K562 (cell line): ENCODE measurements at places on chromosomes 16 and 17. TPM values are rescaled to one million over a fixed set of nuclear protein-coding genes. Genes with fewer than 3 reads are reported as not detected.
A peak's percentile ranks its signal among the peaks of the same experiment; 100 is the strongest.

- H3K4me1 ChIP-seq = no peaks in the 10 kb centered on the region
- no peak overlapping the region for H3K4me3 ChIP-seq
- no peak overlapping the region for H3K27ac ChIP-seq
- no peak for DNase-seq
- H3K27me3 ChIP-seq = no peaks in the 10 kb centered on the region
Measured at GRCh38 chr16:66948134-66948836, 12.8 kb upstream of the CES3 start.

Gene TP53TG3
- 2.8 TPM in 2 replicates for total RNA-seq

GRCh38 chr16:66295761-66296546 is 70.5 kb upstream of the CDH5 start:
- H3K4me1 ChIP-seq = no peaks in the 10 kb centered on the region
- DNase-seq = no peak
- H3K36me3 ChIP-seq = no peaks in the 10 kb centered on the region
- no peak overlapping the region for H3K27ac ChIP-seq
- H3K4me3 ChIP-seq = no peak overlapping the region
- H3K27me3 ChIP-seq = no peaks in the 10 kb centered on the region; the same call in 2 of the 3 replicates

DNA sequence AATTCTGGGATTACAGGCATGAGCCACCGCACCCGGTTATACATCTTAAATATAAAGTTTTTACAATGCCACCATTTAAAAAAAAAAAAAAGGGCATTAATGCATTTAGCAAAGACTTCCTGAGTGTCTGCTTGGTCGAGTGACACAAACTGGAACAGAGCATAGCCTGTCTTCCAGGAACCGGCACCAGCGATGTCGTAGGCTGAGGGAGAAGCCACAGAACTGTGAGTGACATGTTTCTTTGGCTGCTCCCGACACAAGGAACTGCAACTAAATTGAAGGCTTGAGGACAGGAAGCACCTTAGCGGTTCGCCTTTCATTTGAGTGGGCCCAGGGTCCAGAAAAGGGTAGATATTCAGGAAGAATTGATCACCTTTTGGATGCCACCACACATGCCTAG is 717.8 kb downstream of the MAF start:
- no peaks in the 10 kb centered on the region for H3K36me3 ChIP-seq
- no peak overlapping the region for H3K27ac ChIP-seq
- peaks cover 4% of the 10 kb centered on the region for H3K27me3 ChIP-seq
- no peak for DNase-seq

DNA sequence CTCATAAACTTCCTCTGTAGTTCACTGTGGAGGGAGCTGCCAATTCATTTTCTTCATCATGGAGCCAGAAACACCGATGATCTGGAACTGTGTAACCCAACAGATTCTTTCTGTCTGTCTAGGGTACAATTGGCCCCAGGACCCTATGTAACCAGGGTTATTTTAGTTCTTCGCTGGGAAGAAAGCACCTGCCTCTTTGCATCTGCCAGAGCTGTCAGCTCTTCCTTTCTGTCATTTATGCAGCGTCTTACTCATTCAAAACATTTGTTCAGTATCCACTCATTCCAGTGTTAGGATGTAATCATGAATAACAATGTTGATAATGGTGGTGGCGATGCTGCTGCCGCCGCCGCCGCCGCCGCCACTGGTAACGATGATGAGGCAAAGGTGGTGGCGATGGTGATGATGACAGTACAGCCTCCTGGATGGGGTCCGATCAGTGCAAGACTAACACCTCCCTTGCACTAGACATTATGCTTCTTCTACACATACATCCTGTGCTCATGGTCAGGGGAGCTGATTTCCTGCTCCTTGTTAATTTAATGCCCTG is 46.1 kb downstream of the IRX5 start:
- no peaks in the 10 kb centered on the region for H3K4me1 ChIP-seq
- H3K36me3 ChIP-seq = no peaks in the 10 kb centered on the region
- peaks cover 45% of the 10 kb centered on the region for H3K27me3 ChIP-seq
- H3K27ac ChIP-seq = no peak overlapping the region
- no peak overlapping the region for H3K4me3 ChIP-seq

Gene CPNE2
- total RNA-seq = 9.5 and 10.6 TPM in 2 replicates

Gene TMEM220
- not detected in 2 replicates for total RNA-seq

GRCh38 chr17:36870720-36870999 is 66.6 kb upstream of the LHX1 start:
- no peak for DNase-seq
- H3K36me3 ChIP-seq = no peaks in the 10 kb centered on the region
- no peaks in the 10 kb centered on the region; the same call in 2 of the 3 replicates for H3K4me1 ChIP-seq
- H3K4me3 ChIP-seq = no peak overlapping the region

Gene CACNA1G
- not detected in 2 replicates for total RNA-seq

DNA sequence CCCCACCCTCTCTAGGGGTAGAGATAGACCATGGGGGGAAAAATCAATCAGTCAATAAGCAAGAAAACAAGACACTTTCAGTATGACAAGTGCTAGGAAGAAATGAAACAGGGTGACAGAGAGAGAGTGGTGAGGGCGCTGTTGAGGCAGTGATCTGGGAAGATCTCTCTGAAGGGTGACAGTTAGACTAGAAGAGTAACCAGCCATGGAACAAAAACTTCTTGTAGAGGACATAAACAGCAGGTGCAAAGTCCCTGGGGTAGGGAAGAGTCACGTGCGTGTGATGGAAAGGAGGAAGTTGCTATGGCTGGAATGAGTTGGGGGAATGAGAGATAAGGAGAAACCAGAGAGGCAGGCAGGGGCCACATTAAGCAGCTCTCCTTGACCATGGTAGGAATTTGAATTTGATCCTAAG is 16.8 kb upstream of the EMP2 start:
- peaks cover 71% of the 10 kb centered on the region for H3K27me3 ChIP-seq
- DNase-seq = no peak
- H3K27ac ChIP-seq = no peak overlapping the region
- H3K36me3 ChIP-seq = no peaks in the 10 kb centered on the region
- H3K4me1 ChIP-seq = no peaks in the 10 kb centered on the region
- H3K4me3 ChIP-seq = no peak overlapping the region

Gene MT1E
- 0.47 and 0.74 TPM in 2 replicates for total RNA-seq

DNA sequence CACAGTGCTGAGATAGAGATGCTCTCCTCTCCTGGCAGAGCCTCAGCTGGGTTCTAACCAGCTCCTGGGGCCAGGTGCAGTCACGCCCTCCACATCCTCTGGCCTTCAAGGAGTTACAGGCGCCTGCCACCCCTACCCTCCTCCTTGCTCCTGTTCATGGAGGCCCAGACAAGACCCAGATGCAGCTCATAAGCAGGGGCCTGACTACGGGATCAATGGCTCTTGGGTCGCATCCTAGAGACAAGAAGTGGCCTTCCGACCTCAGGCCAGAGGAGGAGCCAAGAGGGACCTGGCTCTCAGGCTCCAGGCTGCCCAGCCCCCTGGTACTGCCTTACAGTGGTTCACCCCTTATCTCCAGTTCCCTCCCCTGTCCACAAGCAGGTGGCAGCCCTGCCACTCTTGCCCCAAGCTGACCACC is 23.0 kb downstream of the ARHGAP27 start:
- H3K27ac ChIP-seq = no peak overlapping the region
- H3K27me3 ChIP-seq = no peaks in the 10 kb centered on the region
- H3K4me1 ChIP-seq = peaks cover 2% of the 10 kb centered on the region; the same call in 2 of the 3 replicates
- H3K36me3 ChIP-seq = no peaks in the 10 kb centered on the region
- DNase-seq = no peak

DNA sequence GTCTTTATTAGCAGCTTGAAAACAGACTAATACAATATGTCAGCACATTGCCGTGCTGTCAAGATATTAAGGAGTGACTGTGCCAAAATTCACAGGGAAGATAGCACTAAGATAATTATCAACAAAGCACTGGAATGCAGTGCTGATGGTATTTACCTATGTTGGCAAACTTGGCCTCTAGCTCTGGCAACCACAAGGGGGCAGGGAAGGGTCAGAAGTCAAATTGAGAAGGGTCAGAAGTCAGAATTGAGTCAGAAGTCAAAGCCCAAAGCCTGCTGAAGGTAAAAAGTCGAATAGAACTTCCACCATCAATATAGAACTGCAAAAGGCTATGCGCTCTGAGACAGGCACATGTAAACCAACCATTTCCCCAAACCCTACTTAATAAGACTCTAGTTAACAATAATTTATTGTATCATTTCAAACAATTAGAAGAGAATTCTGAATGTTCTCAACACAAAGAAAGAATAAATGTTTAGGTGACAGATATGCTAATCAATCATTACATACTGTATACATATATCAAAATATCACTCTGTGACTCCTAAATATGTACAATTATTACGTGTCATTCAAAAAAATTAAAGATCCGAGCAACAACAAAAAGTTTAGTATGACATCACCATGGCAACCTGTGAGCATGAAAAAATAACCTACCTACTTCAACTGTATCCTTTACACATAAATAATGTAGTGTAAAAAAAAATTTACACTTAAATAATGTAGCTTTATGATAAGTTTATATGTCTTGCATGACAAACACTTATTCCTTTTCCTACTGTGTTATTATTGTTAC is 916.1 kb downstream of the KCNJ2 start:
- H3K36me3 ChIP-seq = no peaks in the 10 kb centered on the region
- no peak overlapping the region for H3K4me3 ChIP-seq
- H3K4me1 ChIP-seq = no peaks in the 10 kb centered on the region
- DNase-seq = peak; percentile 8
- H3K27me3 ChIP-seq = no peaks in the 10 kb centered on the region

DNA sequence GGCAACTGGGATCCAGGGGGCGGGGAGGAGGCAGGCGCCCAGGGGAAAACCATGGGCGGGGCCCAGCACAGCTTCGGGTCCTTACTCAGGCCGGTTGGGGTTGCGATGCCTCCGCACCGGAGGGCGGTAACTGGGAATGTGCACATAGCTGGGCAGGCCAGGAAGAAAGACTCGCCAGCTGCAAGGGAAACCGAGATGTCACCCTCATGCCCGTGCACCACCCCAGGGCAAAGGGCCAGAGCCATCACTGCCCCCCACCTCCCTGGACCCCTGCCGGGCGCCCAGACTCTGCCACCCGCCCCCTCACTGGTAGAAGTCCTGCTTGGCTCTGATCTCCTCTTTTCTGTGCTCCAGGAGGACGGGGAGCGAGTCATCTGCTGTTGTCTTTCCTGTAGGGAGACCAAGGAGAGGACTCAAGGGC is 6.7 kb downstream of the ALOX12B start:
- no peak overlapping the region for H3K4me3 ChIP-seq
- peaks cover 2% of the 10 kb centered on the region for H3K27me3 ChIP-seq
- no peak overlapping the region for H3K27ac ChIP-seq
- no peaks in the 10 kb centered on the region for H3K36me3 ChIP-seq
- DNase-seq = no peak

Gene TXNL4B
- 19.9 and 21.5 TPM in 2 replicates for total RNA-seq

Gene FBXO39
- not detected in 2 replicates for total RNA-seq

- H3K36me3 ChIP-seq = peaks cover 97% of the 10 kb centered on the region; the same call in 2 of the 3 replicates
- H3K27ac ChIP-seq = no peak overlapping the region
- H3K27me3 ChIP-seq = no peaks in the 10 kb centered on the region
- no peak for DNase-seq
- H3K4me1 ChIP-seq = peaks cover 24% of the 10 kb centered on the region
Measured at GRCh38 chr16:67878846-67879245, 5.8 kb upstream of the NRN1L start.

DNA sequence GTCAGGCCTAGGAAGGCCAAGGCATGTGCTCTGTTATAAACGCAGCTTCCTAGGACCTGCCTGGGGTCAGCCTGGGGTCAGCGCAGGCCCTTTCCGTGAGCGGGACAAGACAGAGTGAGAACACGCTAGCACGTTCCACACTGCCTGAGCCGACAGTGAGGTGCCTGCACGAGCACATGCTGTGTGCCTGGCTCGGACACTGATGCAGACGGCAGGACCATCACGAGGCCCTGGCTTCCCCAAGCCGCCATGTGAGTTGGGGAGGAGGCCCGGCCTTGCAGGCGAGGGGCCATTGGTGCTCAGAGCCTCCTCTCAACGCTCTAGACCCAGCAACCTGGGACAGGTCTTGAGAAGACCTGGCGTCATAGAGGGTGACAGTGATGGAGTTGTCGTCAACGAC is 9.1 kb downstream of the TMEM204 start:
- no peaks in the 10 kb centered on the region for H3K36me3 ChIP-seq
- H3K4me3 ChIP-seq = no peak overlapping the region
- DNase-seq = no peak
- H3K27ac ChIP-seq = no peak overlapping the region
- H3K4me1 ChIP-seq = peaks cover 11% of the 10 kb centered on the region; the same call in 2 of the 3 replicates
- H3K27me3 ChIP-seq = no peaks in the 10 kb centered on the region

DNA sequence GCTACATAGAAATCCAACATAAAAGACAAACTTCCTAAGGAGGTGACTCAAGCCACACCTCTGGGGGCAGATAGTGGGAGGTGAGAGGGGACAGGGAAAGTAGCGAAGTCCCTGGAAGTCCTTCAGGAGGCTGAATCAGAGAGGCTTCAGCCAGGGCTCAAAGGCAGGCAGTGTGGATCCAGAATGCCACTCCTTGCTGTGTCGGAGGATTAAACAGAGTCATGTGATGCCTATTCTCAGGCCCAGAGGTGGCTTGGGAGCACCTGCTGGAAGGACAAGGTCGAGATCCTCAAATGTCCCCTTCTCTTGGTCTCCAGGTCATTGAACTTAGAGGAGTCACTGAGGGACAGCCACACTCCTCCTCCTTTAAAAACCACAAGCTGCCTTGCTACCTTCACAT is 391.1 kb downstream of the SOX9 start:
- H3K27ac ChIP-seq = no peak overlapping the region
- DNase-seq = no peak
- no peaks in the 10 kb centered on the region for H3K36me3 ChIP-seq
- H3K4me3 ChIP-seq = no peak overlapping the region
- H3K4me1 ChIP-seq = no peaks in the 10 kb centered on the region
- no peaks in the 10 kb centered on the region for H3K27me3 ChIP-seq

DNA sequence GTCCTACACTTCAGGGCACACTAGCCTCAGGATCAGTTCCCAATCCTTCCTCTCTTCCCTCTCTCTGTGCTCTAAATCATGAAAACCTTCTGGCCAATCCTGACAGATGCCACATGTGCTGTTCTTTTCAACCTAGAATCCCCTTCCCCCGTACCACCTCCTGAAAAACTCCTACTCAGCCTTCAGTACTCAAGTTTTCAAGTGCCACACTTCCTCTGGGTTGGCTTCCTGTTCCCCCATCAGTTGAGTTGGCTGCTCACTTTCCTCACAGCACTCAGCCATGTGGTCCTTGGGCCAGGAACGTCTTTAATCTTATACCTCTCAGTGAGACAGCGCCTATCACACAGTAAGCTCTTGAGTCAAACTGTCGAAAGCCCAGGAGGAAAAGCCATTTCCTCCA is 3.3 kb downstream of the ASPHD1 start:
- no peak overlapping the region for H3K4me3 ChIP-seq
- no peak for DNase-seq
- no peaks in the 10 kb centered on the region for H3K36me3 ChIP-seq
- no peak overlapping the region for H3K27ac ChIP-seq

DNA sequence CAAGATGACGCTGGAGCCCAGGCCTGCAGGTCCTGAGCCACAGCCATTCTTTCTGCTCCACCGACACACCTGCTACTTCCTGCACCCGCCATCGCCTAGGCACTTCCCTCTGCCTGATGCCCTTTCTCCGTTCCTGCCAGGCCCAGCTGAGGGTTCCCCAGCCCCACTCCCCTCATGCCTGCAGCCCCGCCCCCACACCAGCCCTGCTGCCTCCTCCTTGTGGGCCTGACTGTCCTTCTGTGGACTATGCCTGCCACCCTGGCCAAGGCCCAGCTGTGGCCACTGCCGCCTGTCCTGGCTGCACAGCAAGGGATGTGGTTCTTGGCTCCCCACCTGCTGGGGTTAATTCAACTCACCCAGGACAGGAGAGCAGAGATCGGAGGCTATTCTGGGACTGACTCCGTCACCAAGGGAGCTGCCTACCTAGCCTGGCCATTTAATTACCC is 7.5 kb downstream of the NATD1 start:
- no peaks in the 10 kb centered on the region for H3K36me3 ChIP-seq
- H3K4me3 ChIP-seq = no peak overlapping the region
- no peak for DNase-seq
- no peaks in the 10 kb centered on the region for H3K4me1 ChIP-seq
- no peaks in the 10 kb centered on the region for H3K27me3 ChIP-seq

Gene KRT15
- 0.34 and 0.95 TPM in 2 replicates for total RNA-seq
